Stimulated activated CD4-positive, alpha-beta T cell treated with anti-CD3 and anti-CD28 coated beads, Interleukin-12 subunit alpha, Interleukin-12 subunit beta, amount 100 ng/mL, for 24 hours (primary cell): ENCODE measurements at places on chromosomes 1 and 21.

GRCh38 chr1:54415533-54415932 is 9.3 kb upstream of the SSBP3 start:
- no peak for DNase-seq

DNA sequence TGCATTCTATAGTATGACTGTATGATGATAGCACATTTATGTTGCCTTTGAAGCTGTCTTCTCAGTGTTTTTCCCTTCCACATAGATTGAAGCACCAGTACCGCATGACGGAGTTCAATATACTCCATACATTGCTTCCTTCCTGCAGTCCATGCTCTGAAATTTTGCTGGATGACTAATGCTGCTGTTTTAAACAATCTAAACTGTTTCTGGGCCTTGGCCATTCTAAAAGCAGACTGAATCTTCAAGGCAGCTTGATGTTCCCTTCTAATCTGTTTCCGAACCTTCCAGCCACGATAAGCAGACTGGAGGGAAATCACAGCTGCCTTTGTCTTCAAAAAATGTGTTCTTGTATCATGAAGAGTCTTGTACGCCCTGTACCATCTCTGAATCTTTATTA is 36.2 kb upstream of the F13B start:
- DNase-seq, result no peak

DNA sequence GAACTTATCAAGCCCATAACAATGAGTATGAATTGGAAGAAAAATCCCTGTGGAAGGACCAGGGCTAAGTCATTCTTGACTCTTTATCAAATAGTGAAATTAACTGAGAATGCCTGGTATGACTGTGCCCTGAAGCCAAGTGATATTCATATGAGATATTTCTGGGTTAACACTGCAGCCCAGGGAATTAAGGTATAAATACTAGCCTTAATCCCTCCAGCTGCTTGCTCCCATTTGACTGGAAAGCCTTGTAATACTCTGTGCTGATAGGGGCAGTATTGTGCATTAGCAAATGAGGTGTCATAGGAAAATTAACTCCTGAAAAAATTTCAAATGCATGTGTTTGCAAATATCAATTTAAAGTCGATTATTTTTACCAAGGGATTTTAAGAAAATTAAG is 568.8 kb downstream of the LMO4 start:
- DNase-seq, result no peak

GRCh38 chr1:197225611-197226010 is 42.4 kb upstream of the CRB1 start:
- no peak for DNase-seq

- no peak for DNase-seq
Measured at GRCh38 chr1:20493309-20493708, 7.3 kb upstream of the CAMK2N1 start.

GRCh38 chr1:195105773-195106172 is 1502.5 kb downstream of the KCNT2 start:
- no peak for DNase-seq

GRCh38 chr21:31182231-31183140 is 144.2 kb upstream of the KRTAP19-8 start:
- DNase-seq, result peak; percentile 47

- no peak for DNase-seq
Measured at GRCh38 chr1:93531193-93531592, 83.3 kb downstream of the FNBP1L start.

- DNase-seq, result no peak
Measured at GRCh38 chr1:173937062-173937461, 19.9 kb upstream of the SERPINC1 start.
